ENCODE measurements at places on chromosomes 12 and 14.
A peak's percentile ranks its signal among the peaks of the same experiment; 100 is the strongest.

- DNase-seq = peak; percentile 85
Observed at GRCh38 chr12:47753021-47754001, 5.4 kb downstream of the RAPGEF3 start.

GRCh38 chr14:99347561-99347960, 75.6 kb upstream of the BCL11B start:
- DNase-seq = no peak

GRCh38 chr14:106107703-106108102, 581.3 kb downstream of the TMEM121 start:
- DNase-seq = no peak

DNA sequence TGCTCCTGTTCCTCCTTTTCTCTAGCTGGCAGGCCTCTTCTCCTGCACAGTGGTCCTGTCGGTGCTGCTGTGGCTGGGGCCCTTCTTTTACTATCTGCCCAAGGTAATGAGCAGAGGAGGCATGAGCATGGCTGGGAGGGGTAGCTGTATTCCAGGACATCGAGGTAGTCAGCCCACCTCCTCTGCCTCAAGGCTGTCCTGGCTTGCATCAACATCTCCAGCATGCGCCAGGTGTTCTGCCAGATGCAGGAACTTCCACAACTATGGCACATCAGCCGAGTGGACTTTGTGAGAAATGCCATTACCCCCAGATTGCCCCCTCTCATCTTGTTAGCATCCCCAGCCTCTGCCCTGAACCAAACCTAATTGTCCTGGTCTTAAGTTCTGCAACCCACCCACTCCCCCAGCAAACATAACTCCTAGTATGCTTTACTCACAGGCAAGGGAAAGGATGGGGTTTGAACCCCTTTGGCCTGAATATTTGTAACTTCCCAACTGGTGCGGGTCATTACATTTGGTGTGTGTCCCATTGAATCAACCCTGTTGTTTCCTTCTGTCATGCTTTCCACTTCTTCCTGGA, 9.1 kb downstream of the B4GALNT1 start:
- no peak for DNase-seq

GRCh38 chr12:31859232-31859977, 99.8 kb upstream of the RESF1 start:
- no peak for DNase-seq

GRCh38 chr14:101738703-101739320, 22.7 kb upstream of the PPP2R5C start:
- no peak for DNase-seq

DNA sequence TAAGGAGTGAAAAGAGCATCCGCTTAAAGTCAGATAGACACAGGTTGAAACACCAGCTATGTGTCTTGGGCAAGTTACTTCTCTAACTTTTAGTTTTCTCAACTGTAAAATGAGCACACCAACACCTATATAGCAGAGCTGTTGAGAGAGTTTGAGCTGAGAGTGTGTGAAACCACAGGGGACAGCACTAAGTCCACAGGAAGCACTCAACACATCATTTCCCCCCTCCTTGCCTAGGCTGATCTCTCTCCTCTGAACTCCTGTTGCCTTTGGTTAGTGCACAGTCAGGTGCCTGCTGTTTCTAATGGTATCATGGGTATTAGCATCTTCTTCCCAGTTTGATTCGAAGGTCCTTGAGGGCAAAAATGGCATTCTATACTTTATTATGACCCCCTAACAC, 176.7 kb downstream of the DPF3 start:
- no peak for DNase-seq

GRCh38 chr12:15435597-15435996, 113.3 kb downstream of the PTPRO start:
- DNase-seq = no peak

DNA sequence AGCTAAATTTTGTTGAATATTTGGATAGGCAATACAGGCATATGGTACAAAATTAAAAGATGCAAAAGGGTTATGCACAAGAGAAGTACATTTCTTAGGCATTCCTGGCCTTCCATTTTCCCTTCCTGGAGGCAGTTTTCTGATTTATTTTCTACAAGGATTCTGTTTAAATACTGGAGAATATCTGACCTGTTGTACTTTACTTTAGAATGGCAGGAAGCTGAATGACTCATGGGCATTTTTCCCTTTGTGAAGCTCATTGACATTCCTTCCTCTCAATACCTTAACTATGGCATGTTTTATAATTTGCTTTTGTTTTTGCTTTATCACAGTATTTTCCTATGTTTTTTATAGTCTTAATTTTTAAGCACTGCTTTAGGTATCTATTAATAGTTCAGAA, 62.7 kb downstream of the RCOR1 start:
- no peak for DNase-seq

DNA sequence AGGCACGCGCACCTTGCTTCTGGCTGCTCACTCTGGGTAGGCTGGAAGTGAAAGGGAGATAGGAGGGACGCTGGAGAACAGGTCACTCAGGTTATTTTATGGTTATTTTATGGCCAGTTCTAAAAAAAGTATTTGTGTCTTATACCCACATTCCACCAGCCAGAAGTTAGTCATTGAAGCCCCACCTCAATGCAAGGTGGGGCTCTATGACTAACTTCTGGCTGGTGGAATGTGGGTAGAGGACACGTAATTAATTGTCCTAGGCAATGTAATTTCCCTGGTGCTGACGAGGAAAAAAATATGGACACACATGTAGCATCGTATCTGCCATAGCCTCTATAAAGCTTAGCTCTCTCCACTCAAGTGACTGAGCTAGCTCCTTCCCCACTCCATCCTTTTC, 104.9 kb downstream of the PDZRN4 start:
- DNase-seq = no peak

- no peak for DNase-seq
Observed at GRCh38 chr14:49546766-49547165, 39.4 kb downstream of the RPS29 start.

- no peak for DNase-seq
Observed at GRCh38 chr14:75927564-75928087, 54.2 kb downstream of the TGFB3 start.

GRCh38 chr14:91032248-91032647, 28.2 kb downstream of the RPS6KA5 start:
- no peak for DNase-seq

- no peak for DNase-seq
Observed at GRCh38 chr14:78764645-78765044, 594.5 kb downstream of the NRXN3 start.

- DNase-seq = no peak
Observed at GRCh38 chr12:129002427-129002826, 149.1 kb downstream of the GLT1D1 start.

DNA sequence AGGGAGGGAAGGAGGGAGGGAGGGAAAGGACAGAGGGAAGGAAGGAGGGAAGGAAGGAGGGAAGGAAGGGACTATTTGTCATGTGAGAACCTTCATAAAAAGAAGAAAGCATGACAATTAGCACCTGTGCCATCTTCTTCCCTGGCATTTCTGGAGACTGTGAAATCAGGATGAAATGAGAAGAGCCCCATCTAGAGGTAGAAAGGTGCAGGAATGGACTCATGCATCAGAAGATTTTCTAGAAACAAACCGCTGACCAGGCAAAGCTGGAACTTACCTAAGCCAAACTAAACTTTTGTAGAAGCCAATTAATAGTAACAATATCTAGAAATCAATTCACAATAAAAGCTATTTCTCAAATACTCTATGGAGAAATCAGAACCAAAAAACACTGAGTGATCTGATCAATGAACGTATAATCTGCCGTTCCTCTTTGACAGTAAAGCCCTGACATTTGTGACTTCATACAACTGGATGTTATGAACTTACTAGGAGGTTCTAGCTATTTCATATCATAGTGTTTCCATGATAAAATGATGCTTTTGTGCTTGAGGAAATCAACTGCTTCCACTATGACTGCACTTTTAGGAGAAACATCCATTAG, 24.4 kb upstream of the CRACR2A start:
- DNase-seq = no peak

GRCh38 chr12:77387671-77388070, 322.3 kb upstream of the E2F7 start:
- DNase-seq = no peak

GRCh38 chr14:89365061-89365801, 51.8 kb downstream of the FOXN3 start:
- no peak for DNase-seq

- no peak for DNase-seq
Observed at GRCh38 chr14:90797451-90797850, 18.8 kb downstream of the TTC7B start.

- DNase-seq = no peak
Observed at GRCh38 chr12:20445687-20446086, 77.3 kb downstream of the PDE3A start.

- DNase-seq = no peak
Observed at GRCh38 chr12:96487634-96488033, 1.7 kb upstream of the CFAP54 start.

DNA sequence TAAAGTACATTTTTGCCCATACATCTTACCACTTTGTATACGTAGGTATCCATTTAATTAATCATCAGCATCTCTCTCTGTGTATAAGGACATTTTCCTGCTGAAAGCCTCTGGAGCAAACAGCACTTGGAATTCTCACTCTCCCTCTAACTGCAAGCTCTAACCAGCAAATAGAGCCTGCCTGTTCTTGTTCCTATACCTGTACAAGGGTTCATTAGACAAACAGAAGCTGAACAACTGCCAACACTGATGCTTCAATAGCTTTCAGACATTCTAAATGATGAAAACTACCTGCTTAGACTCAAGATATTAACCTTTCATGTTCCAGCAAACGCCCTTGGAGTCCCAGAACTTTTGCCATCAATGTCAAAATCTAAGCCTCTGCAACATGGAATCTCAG, 98.0 kb downstream of the KCNH5 start:
- no peak for DNase-seq

DNA sequence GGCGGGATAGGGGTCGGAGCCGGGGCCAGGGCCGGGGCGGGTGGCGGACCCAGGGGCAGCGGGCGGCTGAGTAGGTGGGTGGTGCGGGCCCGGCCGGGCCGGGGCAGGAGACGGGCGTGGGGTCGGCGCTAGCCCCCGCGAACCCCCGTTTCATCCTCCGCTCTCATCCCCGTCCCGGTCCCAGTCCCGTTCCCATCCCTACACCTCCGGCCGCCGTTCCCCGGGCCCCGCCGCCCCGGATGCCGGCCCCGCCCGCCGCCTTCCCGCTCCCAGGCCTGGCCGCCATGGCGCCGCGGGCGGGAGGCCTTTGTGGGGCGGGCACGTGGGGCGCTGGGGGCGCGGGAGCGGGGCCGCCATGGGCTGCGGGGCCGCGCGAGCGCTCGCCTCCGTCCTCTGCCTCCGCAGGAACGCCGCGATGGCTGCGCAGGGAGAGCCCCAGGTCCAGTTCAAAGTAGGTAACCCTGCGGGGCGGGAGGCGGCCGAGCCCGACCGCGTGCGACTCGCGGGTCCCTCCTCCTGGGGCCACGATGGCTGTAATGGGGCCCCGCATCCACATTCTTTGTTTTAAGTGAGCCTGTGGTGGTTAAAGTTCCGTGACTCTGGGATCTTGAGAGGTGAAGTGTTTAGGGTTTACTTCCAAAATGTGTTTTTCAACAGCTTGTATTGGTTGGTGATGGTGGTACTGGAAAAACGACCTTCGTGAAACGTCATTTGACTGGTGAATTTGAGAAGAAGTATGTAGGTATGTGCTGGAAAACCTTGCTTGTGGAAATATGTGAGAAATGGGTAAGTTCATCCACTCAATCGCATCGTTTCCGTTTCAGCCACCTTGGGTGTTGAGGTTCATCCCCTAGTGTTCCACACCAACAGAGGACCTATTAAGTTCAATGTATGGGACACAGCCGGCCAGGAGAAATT, 572 bp downstream of the RAN start:
- DNase-seq = peak; percentile 42

DNA sequence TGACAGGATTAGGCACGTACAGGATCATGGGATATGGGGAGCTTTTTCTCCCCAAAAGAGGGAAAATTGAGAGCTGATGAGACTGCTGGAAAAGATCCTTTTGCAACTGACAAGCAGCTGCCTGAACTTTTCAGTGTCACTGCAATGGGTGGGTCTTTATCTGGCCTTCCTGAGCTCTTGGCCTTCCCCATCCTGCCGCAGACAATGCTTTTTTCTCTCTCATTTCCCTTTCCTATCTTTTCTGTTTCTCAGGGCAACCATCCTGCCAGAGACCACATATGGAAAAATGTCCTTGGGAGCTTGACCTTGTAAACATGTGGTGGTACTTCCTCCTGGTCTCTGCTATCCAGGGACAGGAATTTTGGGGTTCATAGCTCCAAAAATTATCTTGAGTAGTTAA, 75.8 kb downstream of the CALM1 start:
- DNase-seq = no peak

GRCh38 chr14:99309220-99309766, 37.3 kb upstream of the BCL11B start:
- no peak for DNase-seq

- no peak for DNase-seq
Observed at GRCh38 chr14:95758331-95758730, 44.4 kb upstream of the TCL1A start.

- no peak for DNase-seq
Observed at GRCh38 chr12:56220611-56221231, 1.0 kb downstream of the RNF41 start.

- DNase-seq = no peak
Observed at GRCh38 chr12:131674373-131674772, 36.5 kb upstream of the SFSWAP start.
